Progenitor cell of endocrine pancreas (in vitro differentiated cells): ENCODE measurements at places on chromosomes 4 and X. TPM values are rescaled to one million over a fixed set of nuclear protein-coding genes. Genes with fewer than 3 reads are reported as not detected.

The CENPI gene
- total RNA-seq, result 13.2 and 13.7 TPM in 2 replicates

The SNCA gene
- 13.4 and 16.2 TPM in 2 replicates for total RNA-seq

The SPANXN4 gene
- total RNA-seq, result not detected in 2 replicates

The PAGE2B gene
- total RNA-seq, result not detected in 2 replicates

The ARHGAP6 gene
- total RNA-seq, result 1.9 TPM in 2 replicates

The EDNRA gene
- 12.2 and 13.3 TPM in 2 replicates for total RNA-seq

The LNX1 gene
- total RNA-seq, result 19.8 and 21.7 TPM in 2 replicates

The PFKFB1 gene
- 0.77 and 0.82 TPM in 2 replicates for total RNA-seq

The DSPP gene
- total RNA-seq, result not detected in 2 replicates

The ACE2 gene
- 0.09 and 0.67 TPM in 2 replicates for total RNA-seq
